ENCODE measurements at places on chromosomes 16 and 17.

- DNase-seq, result no peak
Observed at GRCh38 chr16:77555791-77556190, 121.0 kb upstream of the ADAMTS18 start.

GRCh38 chr17:44348234-44348987 is 3.3 kb downstream of the GRN start:
- DNase-seq, result no peak

DNA sequence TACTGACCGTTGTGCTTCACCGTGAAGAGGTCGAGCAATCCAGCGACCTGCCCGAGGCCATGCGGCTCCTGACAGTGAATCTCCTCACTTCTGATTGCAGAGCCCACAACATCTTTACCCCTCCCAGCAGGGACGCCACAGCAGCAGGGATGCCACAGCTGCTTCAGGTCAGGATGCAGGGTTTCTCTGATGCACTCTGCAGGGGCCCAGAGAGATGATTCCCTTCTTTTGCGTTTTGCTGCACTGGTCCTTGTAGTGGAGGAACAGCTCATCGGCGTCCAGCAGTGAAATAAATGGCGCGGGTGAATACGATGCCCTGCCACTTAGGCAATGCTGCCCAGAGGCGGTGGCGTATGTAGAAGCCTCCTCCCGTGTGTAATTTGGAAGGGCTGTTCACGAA is 5.6 kb downstream of the KIAA0513 start:
- DNase-seq, result no peak

- no peak for DNase-seq
Observed at GRCh38 chr17:27807567-27808470, 7.5 kb upstream of the NOS2 start.

GRCh38 chr16:17396762-17397498 is 73.8 kb downstream of the XYLT1 start:
- no peak for DNase-seq

DNA sequence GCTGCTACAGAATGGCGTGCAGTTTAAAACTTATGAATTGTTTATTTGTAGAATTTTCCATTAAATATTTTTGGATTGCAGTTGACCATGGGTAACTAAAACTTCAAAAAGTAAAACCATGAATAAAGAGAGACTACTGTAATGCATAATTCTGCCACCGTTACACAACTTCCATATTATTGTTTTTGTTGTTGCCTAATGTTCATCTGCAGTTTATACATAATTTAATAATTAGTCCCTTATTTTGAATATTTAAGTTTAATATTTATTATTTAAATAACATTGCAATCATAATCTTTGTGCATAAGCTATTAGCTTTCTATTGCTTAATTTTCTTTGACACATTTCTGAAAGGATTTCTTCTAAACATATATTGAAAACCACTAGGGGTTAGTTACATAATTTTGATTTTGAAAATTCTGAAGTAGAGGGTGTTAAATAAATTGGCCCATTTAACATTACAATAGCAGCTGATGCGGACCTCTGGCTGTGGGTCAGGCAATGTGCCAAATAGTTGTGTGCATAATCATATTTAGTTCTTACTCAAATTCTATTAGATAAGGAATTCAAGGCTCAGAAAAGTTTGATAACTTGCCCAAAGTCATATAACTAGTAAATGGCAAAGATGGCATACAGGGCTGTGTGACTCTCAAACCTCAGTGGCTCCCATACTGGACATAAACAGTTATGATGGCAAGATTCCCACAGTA is 31.1 kb downstream of the PPM1E start:
- peak; percentile 69 for DNase-seq

DNA sequence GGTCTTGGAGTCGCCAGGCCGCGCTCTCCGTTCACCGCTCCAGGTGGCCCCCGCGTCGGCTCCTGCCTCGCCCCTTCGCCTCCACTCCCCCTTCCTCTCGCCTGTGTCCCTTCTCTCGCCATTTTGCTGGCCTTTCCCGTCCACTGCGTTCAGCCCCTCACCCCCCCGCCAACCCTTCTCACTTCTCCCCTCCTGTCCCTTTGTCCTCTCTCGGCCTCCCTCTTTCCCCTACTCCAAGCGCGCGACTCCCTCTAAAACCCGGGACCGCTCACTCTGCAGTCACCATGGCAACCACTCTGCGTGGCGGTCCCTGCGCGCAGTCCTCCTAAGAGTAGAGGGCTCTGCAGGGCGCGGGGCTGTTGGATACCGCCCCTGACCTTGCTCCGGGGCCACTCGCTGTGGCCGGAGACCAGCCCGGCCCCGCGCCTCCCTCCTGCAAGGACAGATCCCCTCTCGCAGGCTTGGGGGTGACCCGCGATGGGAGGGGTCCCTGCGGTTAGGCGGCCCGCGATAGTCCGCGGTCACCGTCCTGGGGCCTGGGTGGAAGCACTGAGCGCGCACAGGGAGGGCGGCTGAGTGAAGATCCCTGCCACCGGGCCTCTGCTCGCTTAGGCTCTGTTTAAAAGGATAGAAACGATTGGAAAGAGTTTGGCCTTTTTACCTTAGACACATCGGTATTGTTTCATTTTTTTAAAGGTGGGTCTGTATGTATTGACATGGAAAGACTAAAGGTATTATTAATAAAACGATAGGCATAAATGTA is 454 bp downstream of the CCDC40 start:
- no peak for DNase-seq

GRCh38 chr16:5977329-5977728 is 879.7 kb upstream of the EEF2KMT start:
- DNase-seq, result no peak

DNA sequence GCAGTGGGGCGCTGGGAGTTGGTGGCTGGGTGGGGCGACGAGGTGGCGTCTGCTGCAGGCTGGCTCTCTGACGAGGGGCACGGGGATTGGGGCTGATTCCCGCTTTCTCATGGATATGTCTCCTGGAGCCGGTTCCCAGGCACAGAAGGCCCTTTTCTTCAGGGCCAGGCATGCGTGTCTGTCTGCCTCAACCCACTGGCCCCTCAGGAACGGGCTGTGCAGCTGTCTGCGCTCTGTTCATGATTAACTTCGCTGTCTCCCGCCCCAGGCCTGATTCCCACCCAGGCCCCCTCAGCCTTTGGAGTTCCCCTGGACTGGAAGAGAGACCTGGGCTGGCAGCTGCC is 53.1 kb downstream of the RAP1GAP2 start:
- DNase-seq, result no peak

DNA sequence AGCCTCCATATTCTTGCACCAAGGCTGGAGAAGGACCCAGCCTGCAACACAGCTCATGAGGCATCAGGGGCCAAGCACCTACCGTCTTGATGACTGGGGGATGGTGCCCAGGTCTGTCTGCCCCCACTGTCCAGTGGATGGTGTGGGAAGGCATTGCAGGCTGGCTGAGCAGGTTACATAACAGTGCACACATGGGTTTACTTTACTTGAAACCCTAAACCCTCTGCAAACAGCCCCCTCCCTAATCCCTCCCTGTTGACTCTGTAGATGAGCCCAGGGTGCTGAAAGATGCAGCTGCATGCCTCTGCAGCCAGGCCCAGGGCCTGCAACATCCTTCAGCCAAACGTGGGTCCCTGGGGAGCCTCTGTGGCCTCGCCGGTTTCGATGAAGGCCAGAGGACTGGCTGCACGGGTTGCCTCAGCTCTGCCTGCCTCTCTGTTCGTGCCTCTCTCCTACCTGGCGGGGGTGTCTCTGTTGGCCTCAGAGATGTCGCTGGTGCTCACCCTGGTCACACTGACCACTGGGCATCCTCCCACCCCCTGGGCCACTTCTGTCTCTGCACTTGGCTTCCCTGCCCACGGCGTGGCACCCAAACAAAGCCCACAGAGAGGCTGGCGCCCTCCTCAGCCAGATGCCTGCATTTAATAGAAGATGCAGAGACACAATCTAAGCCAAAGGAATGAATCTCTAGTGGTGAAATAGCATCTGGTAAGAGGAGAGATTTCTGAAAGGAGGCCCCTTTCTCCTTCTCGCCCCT is 95.1 kb downstream of the METRNL start:
- no peak for DNase-seq

DNA sequence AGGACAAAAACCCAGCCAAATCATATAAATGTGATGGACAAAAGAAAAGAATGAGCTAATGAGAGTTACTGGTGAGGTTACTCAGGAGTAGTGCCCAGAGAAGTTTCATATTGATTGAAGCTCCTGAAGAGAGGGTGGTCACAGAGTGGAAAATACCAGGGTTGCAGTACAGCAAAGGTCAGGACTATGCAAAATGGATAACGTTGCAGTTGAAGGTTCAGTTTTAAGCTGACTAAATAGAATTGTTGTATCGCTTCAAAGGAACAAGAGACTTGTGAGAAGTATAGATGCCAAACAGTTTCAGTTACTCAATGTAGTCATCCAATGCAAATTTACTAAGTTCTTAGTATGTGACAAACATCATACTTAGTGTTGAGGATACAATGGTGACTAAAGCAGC is 47.1 kb downstream of the ABCA8 start:
- no peak for DNase-seq

DNA sequence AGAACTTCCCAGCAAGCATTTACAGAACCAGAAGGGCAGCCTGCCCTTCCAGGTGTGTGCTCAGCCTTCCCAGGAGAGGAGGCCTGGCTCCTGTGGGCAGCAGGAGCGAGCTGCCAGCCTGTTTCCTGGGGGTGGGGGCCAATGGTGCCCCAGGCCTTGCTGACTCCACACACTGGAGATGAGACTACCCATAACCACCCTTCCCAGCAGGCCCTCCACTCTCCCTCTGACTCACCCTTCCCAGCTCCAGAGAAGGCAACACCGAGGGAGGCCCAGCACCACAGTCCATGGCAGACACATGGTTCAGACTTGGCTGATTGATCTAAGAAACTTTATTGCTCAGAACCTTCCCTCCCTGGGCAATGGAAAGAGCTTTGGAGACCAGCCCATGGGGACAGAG is 1.8 kb upstream of the PRSS53 start:
- no peak for DNase-seq

DNA sequence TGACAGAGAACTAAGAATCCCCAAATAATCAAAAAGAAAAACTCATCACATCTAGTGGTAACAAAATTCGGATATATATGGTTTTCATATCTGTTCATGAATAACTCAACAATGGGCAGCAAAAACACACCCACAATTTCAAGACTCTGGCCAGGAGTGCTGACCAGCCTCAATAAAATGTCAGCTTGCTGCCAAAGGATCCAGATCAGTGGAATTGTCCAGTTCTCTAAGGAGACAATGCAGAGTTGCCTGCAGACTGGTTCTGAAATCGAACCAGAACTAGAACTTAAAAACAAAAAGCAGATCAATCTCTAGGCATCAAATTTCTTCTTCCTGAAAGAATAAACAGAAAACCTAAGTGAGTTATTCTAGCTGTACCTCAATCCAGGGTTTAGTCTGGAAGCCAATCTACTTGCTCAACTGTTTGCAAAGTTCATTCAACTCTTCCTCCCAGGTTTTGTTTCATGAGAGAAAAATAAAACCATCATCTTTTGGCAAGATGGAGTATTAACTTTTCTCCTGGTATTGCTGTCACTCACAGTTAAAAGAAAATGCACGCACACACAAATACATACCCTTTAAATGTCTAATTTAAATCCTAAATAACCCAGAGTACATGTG is 61.0 kb downstream of the CFDP1 start:
- DNase-seq, result no peak

GRCh38 chr17:66715745-66716156 is 119.2 kb upstream of the CACNG5 start:
- no peak for DNase-seq

GRCh38 chr17:9309216-9309615 is 266.4 kb downstream of the STX8 start:
- DNase-seq, result no peak

GRCh38 chr17:75813081-75814020 is 28.7 kb downstream of the UNK start:
- no peak for DNase-seq

DNA sequence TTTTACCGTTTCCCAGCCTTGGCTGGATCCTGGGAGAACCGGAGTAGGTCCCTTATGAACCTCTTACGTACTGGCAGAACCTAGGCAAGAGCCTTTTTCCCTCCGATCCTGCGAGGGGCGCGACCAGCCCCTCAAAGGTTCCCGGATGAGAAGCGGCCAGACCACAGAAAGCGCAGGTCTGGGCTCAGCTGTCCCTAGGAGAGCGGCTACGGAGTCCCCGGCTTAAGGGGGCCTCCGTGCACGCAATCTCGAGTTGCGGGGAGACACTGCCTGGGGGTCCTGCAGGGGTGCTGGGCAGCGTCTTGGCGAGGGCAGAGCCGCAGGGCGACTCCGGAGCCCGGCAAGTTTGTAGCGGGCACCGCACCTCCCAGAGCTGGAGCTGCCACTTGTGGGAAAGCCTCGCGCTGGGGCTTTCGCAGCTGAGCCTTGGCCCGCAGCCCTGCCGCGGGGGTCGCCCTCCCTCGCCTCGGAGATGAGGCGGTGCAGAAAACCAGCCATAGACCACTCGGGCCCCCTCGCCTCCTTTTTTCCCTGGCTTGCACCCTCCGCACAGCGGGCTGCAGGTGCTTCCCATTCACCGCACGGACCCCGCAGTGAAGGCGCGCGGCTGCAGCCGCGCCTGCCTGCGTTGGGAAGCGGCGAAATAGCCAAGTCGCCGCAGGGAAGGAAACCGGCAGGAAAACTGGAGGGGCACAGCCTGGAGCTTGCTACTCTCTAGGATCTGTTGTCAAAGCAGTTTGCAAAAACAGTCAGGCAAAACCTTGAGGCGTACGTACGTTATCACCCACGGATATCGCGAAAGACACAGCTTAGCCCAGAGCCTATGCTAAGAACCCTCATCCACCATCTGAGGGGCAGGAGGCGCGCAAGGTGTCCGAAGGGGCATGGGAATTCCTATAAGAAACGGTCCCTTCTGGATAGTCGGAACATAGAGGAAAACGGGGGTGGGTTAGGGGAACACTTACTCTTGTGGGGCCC is 834 bp downstream of the CDH8 start:
- no peak for DNase-seq

DNA sequence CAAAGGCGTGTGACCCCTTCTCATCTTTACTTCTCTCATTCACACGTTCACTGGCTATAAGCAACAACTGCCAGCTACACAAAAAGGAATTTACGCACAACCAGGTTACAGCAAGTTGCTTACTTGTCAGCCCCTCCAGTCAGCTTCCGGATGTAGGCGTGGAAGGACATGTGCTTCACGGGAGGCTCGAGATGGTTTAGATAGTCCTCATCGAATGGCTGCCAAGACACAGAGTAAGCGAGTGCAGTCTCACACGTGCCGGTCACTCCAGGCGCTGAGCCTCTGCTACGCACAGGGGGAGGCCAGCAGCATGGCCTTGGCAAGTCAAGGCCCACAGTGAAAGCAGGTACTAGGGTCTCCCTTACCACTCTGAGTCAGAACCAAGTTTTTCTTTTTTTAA is 28.3 kb downstream of the NPLOC4 start:
- no peak for DNase-seq

DNA sequence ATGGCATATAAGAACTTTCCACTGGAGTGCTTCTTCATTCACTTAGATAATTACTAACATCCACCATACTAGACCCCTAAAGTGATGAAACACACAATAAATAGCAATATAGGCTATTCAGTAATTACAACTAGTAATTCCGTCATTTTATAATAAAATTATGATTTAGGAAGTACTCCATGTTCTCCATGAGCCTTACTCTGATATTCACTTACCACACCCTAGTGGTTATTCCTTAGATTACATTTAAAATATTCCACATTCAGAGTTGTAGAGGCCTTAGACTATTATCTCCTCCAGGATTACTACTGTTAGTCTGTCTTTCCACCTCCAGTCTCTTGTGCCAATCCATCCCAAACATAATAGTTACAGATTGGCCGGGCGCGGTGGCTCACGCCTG is 62.4 kb downstream of the STH start:
- no peak for DNase-seq

All from non-pigmented ciliary epithelial cell (primary cell).